ENCODE measurements at places on chromosomes 3 and 15. TPM values are rescaled to one million over a fixed set of nuclear protein-coding genes. Genes with fewer than 3 reads are reported as not detected.

GRCh38 chr3:4963669-4964570 is 15.3 kb upstream of the BHLHE40 start:
- DNase-seq = no peak

Gene PDIA5
- total RNA-seq = 21.9 TPM

Gene LRRC31
- not detected for total RNA-seq

DNA sequence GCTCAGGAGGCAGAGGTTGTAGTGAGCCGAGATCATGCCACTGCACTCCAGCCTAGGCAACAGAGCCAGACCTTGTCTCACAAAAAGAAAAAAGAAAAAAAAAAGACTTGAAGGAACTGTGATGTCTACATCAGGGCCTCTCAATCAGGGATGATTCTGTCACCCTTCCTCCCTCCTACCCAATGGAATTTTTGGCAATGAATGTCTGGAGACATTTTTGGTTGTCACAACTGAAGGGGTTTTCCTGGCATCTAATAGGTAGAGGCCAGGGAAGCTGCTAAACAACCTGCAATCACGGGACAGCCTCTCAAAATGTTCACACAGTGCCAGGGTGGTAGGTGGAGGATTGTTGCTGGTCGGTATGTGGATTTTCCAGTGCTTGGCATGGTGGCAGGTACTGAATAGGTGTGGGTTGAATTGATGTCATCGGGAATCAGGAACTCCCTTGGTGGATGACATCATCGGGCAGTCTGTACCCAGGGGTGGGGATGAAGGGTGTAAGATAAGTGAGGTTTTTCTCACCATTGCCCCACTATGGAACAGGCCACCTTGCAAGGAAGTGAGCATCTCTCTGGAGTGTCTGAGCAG is 71.3 kb downstream of the MESD start:
- no peak for DNase-seq

GRCh38 chr3:72145506-72146380 is 360.8 kb upstream of the PROK2 start:
- DNase-seq = peak; percentile 91

GRCh38 chr15:66866656-66867055 is 164.6 kb downstream of the SMAD6 start:
- DNase-seq = peak; percentile 79

DNA sequence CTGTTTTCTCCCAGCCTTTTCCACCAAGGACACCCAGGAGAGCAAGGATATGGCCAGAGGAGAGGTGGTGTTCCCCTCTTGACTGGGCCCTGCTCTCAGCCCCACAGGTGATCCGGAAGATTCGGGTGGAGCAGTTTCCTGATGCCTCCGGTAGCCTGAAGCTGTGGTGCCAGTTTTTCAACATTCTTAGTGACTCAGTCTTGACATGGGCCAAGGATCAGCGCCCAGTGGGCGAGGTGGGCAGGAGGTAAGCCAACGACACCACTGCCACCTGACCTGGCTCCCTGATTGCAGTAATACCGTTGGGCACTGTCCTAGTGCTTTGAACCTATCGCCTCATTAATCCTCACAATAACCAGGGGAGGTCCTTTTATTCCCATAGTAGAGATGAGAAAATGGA is 25.3 kb upstream of the SLC28A1 start:
- DNase-seq = no peak

GRCh38 chr3:195777975-195778374 is 33.8 kb downstream of the MUC4 start:
- no peak for DNase-seq

GRCh38 chr3:81468391-81468790 is 293.1 kb downstream of the GBE1 start:
- DNase-seq = no peak

- no peak for DNase-seq
Measured at GRCh38 chr3:52233968-52234367, 5.0 kb downstream of the TWF2 start.

- peak; percentile 81 for DNase-seq
Measured at GRCh38 chr15:80503319-80503952, 99.3 kb downstream of the ARNT2 start.

- peak; percentile 35 for DNase-seq
Measured at GRCh38 chr3:188060840-188061544, 93.0 kb upstream of the LPP start.

DNA sequence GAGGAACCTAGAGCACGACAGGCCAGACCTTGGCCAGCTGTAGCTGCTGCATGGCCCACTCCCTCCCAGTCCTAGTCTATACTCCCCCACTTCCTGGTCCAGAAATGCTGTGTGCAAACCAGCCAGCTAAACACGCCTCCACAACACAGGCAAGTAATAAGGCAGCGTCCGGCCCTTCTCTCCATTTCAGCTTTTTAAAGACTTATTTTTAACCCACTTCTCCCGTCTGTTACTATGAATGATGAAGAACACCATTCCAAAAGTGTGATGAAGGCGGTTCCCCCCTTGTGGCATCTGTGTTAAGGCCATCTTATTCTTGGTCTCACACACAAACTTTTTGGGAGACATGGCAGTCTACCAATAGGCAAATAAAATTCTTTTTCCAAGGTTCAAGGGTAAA is 164.1 kb upstream of the CHRNA7 start:
- no peak for DNase-seq

- DNase-seq = no peak
Measured at GRCh38 chr3:160999274-160999673, 105.9 kb downstream of the B3GALNT1 start.

Gene POLQ
- total RNA-seq = 2.7 TPM

DNA sequence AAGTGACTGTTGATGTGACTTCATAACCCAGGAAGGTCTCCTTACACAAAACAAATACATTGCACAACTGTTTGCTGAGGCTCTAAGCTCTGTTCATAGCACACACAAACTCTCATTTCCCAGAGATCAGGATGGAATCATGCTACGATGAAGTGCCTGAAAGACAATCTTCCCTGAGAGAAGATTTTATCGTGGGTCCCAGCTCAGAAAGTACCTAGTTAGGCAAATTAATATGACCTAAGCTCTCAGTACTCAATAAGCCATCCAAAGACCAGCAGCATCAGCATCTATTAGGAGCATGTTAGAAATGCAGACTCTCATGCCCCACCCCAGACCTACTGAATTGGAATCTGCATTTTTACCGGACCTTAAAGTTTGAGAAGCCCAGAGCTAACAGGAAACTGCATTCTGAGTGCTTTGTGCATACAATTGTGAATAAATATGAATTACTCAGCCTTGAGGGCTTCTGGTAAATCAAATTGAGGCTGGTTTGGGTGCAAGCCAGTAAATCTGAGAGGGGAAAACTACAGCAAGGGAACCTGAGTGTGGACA is 161.5 kb upstream of the C2CD4B start:
- DNase-seq = no peak

Gene TERC
- total RNA-seq = 23.7 TPM

DNA sequence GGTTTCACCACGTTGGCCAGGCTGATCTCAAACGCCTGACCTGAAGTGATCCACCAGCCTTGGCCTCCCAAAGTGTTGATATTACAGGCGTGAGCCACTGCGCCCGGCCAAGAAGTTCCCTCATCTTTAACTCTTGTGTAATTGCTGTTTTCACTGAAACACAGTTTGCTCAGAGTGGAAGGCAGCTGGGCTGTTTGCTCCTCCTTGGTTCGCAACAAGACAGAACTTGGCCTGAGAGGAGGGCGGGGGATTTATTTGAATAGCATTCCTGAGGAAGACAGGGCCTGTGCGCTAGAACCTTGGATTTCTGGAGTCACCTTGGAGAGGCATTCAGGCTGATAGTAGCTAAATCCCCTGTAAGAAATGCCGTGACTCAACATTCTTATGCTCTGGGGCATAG is 226.7 kb upstream of the MCTP2 start:
- peak; percentile 37 for DNase-seq
